ENCODE measurements at places on chromosomes 4 and X.
A peak's percentile ranks its signal among the peaks of the same experiment; 100 is the strongest.

- DNase-seq, result no peak
Observed at GRCh38 chr4:146943691-146944375, 1.8 kb downstream of the TTC29 start.

DNA sequence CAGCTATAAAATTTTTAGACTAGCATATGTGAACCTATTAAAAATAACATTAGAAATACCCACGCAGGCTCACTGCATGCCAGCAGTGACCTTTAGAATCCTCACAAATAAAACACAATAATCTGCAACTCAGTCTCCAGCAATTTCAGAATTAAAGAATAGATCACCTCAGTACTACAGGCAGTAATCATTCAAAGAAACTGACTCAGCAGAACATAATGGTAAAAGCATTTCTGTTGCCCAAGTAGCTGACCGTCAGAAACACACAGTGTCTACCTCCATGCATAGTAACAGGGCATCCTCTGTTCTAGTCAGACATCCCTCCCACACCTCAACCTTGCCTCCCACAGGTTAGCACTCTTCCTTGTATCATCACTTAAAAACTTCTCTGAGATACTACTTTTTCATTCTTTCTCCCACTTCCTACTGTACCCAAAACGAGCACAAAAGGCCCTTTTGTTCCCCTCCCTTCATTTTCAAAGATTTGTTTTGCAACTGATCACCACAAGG, 65.7 kb upstream of the BEND2 start:
- DNase-seq, result no peak

GRCh38 chr4:167000141-167000852, 234.0 kb downstream of the SPOCK3 start:
- DNase-seq, result no peak

GRCh38 chr4:68466185-68466584, 18.9 kb downstream of the TMPRSS11E start:
- no peak for DNase-seq

- no peak for DNase-seq
Observed at GRCh38 chr4:14865804-14866203, 136.5 kb upstream of the CPEB2 start.

GRCh38 chr4:112421911-112422310, 94.1 kb downstream of the NEUROG2 start:
- no peak for DNase-seq

- DNase-seq, result no peak
Observed at GRCh38 chr4:20266215-20267082, 14.7 kb downstream of the SLIT2 start.

DNA sequence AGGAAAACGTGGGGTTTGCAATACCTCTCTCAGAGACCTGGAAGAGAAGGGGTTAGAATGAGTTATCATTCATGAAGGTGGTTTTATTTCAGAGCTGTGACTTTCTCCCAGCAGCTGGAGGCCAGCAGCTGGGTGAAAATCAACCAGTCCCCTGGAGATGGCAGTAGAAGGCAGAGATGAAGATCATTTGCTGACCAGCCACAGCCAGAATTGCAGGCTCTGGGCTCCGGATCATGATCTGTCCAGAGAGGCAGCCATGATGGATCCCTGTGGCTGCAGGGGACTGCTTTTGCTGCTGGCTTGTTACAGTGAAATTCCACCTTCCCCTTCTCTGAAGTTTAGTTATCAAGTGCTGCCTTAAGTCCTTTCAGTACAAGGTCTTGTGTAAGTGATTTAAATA, 46.9 kb upstream of the TAB3 start:
- DNase-seq, result no peak

DNA sequence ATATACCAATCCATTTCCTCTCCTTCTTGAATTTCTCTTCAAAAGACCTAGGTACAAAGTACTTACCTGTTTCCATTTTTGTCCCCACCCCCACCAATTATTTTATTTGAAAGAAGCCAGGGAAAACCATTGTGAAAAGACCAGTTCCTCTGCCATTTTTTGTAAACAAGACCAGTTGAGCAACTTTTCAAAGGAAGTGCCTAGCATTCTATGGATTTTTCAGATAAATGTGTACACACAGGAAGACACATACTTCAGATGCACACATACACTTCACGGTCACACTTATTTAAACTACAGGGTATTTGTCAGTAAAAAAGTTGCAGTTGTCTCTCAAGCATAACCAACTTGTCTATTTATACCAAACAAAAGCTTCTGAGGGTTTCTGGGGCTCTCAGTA, 587.2 kb upstream of the KLHL4 start:
- no peak for DNase-seq

DNA sequence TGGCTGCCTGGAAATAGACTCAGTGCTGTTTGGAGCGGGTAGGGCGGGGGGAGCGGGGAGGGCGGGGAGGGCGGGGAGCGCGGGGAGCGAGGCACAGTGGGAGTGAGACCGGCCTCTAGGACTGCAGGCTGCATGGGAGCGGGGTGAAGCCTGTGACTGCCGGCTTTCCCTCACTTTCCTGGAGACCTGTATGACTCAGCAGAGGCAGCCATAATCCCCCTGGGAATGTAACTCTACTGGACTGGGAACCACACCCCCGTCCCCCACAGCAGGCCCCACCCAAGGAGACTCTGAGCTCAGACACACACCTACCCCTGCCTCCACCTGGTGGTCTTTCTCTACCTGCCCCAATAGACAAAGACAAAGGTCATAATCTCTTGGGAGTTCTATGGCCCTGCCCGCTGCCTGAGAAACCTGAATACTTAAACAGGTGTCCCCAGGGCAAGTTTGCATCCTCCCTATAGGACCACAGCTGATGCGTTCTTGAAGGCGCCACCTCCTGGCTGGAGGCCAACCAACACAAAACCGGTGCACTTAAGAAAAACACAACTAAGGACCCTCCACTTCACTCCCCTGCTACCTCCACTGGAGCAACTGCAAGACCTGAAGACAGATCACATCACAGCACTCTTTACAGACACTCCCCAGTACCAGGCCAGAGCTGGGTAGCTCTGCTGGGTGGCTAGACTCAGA, 18.0 kb downstream of the HDAC8 start:
- no peak for DNase-seq

DNA sequence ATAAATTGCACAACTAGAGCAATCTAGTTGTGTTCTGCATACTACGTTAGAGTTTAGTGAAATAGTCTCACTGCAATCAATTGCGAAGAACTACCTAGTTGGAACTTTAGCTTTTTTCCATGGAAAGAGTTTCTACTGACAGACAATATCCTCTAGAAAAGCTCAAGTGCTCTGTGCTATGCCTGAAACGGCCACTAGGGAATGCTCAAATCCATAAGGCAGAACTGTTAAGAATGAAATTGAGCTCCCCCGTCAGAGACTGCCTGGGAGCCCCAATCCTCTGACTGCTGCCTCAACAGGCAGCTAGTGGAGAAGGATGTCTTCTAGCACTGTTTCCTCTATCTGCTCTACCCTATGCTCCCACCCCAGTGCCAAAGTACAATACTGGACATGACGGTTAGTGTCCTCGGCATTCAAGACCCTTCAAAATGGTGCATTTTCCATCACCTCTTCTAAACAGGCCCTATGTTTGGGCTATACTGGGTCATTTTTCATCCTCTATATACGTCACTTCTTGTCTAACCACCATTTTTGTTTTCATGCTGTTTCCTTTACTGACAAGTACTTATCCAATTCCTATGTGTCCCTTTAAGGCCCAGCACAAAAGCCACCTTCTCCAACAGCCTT, 35.3 kb downstream of the FRMD7 start:
- DNase-seq, result peak; percentile 18

- DNase-seq, result no peak
Observed at GRCh38 chrX:65635378-65635777, 32.1 kb upstream of the MSN start.

DNA sequence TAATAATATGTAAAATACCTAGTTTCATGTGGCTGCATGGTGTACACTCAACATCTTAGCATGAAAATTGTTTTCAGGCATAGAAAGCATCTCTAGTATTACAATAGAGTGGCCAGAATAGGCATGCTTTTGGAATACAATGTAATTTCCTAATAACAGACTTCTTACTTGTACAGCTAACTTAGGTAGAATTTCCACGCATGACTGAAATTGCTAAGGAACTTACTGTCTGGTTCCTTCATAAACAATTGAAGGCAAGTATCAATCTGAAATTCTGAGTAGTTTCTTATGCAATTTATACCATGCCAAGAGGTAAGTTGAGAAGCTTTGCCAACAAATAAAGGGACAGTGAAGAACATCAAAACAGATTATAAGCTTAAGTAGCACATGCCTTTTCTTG, 26.7 kb downstream of the SULT1E1 start:
- DNase-seq, result no peak

GRCh38 chrX:47900833-47901232, 64.1 kb downstream of the ZNF81 start:
- DNase-seq, result no peak

DNA sequence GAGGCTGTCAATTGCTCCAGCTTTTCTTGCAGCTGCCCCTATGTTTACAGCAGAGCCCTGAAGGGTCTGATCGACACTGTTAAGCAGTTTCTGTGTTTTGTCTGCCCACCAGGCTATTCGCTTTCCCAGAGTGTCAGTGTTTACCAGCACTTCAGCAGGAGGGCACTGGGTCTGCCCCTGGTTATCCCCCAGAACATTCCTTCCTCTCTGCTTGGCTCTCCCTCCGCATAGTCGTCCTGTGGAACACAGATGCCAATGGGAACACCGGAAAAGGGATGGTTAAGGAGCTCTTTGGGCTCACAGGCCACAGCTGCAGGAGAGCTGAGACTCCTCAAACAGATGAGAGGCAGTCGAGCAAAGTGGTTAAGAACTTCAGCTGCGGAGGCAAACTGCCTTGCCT, 71.3 kb upstream of the FBXW7 start:
- DNase-seq, result no peak

DNA sequence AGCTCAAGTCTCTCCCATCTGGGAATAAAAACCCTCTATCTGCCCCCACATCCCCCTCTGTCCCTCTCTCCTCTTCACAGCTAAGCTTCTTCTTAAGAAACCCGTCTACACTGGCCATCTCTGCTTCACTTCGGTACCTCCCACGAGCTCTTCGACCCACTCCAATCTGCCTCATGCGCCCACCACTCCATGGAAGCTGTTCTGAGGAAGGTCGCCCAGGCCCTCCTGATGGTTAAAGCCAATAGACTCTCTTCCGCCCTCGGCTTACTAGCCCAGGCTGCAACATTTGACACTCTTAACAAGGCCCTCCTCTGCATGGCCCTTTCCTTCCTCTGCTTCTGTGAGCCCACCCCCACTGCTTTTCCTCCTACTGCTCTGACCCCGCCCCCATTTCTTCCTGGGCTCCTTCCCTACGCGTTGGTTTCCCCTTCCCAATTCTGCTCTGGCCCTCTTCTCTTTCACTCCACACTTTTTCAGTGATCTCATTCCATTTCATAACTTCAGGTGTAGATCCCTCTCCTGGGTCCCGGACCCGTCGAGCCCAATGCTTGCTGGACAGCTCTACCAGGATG, 11.8 kb downstream of the IQSEC2 start:
- no peak for DNase-seq

GRCh38 chrX:71215338-71215912, 7.6 kb upstream of the GJB1 start:
- no peak for DNase-seq

DNA sequence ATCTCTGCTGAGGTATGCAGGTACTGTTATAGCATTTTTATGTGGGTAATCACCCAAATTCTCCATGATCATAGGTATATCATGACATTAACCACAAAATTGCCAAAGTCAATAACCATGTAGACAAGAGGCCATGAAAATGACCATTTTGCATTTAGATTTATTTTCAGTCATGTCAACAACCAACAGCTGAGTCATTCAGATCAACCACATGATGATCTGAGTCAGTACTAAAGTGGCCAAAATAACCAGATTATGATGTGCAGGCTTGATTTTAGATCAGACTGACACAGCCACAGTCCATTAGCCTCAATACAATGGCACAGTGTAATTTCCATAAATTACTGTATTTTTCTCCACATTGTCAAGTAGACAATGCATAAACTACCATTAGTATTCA, 240.5 kb downstream of the GRIA3 start:
- DNase-seq, result no peak

GRCh38 chr4:88041626-88042025, 34.2 kb downstream of the PKD2 start:
- DNase-seq, result no peak

DNA sequence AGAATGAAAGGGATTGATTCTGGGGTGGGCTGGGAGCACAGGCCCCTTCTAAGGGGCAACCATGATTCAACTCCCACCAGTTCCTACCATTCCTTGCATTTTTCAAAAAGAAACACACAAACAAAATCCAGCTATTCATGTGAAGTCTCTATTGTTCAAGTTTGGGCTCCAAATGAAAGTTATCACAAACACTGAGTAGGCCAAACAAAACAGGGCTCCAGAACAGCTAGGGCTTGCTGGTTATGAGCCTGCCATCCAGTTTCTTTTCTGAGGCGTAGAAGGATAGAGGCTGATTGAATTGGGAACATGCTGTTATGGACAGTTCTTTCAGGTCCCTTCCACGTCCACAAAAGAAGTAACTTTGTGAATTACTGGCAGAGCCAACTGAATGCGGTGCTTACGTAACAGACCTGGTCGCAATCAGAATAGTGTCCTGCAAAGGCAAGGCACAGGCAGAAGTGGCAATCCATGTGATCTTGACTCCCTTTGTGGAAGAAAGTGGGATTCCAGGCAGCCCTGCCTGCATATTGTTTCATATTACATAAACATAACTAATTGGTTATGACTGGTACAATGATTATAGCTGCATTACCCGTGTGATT, 244.5 kb downstream of the SCFD2 start:
- no peak for DNase-seq

DNA sequence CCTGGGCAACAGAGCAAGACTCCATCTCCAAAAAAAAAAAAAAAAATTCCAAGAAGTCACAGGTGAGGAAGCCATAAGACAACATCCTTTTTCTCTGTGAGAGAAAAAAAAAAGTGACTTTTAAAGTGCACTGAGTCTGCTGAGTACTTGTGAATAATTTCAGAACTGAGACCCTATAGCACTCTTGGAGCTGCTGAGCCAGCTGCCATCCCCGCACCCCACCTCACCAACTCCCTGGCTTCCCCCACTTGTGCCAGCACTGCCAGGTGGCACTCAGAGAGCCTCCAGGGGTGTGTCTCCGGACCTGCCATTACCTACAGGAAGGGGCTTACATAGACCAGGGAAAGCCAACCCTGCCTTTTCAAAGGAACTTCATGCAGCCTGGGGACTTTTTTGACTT, 39.2 kb upstream of the HS3ST1 start:
- DNase-seq, result no peak

DNA sequence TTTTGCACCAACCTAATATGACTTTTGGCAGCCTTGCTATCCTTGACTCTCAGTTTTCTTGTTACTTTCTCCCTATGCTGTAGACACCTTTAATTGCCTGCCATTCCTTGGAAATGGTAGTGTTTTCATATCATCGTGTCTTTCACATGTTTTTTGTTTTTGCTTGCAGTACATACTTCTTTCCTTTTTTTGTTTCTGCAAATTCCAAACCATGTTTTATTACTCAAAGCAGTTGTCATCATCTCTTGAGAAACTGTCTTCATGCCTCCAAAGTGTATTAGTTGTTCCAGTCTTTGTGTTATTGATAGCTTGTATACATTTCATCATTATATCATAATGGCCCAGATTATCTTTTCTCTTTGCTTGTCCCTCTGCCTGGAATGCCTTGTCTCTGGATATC, 57.1 kb downstream of the PDLIM5 start:
- no peak for DNase-seq

GRCh38 chr4:183636923-183637322, 22.1 kb downstream of the RWDD4 start:
- DNase-seq, result no peak

- no peak for DNase-seq
Observed at GRCh38 chr4:140090215-140090731, 63.7 kb downstream of the MAML3 start.

Data from T-helper 2 cell (primary cell).